ENCODE measurements at places on chromosomes 11 and 22.

GRCh38 chr11:36035454-36035853 is 91.6 kb downstream of the LDLRAD3 start:
- no peak for DNase-seq

GRCh38 chr11:116691771-116692177 is 81.0 kb downstream of the BUD13 start:
- no peak for DNase-seq

GRCh38 chr11:57313788-57314135 is 11.0 kb downstream of the TNKS1BP1 start:
- no peak for DNase-seq

GRCh38 chr11:76729214-76729613 is 53.9 kb upstream of the TSKU start:
- DNase-seq: no peak

GRCh38 chr11:91421641-91422040 is 803.0 kb upstream of the FAT3 start:
- DNase-seq: no peak

DNA sequence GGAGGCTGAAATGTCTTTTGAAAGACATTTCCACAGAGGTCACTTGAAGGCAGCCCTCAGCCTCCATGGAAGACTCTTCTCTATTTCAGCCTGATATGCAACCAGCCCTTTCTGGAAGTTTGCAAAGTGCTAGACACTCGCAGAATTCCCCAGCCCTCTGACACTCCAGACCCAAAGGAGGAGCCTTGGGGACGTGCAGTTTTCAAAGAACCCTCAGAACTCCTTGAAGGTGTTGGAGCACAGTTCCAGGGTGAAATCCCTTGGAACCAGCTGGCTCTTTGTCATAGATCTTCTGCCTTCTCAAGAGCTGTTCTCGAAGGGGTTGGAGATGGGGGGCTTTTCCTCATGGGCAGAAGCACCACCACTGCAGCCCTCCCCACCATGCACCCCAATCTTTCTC is 19.6 kb downstream of the SPATA19 start:
- DNase-seq: no peak

- DNase-seq: no peak
Observed at GRCh38 chr11:95991545-95991944, 67.6 kb upstream of the MTMR2 start.

DNA sequence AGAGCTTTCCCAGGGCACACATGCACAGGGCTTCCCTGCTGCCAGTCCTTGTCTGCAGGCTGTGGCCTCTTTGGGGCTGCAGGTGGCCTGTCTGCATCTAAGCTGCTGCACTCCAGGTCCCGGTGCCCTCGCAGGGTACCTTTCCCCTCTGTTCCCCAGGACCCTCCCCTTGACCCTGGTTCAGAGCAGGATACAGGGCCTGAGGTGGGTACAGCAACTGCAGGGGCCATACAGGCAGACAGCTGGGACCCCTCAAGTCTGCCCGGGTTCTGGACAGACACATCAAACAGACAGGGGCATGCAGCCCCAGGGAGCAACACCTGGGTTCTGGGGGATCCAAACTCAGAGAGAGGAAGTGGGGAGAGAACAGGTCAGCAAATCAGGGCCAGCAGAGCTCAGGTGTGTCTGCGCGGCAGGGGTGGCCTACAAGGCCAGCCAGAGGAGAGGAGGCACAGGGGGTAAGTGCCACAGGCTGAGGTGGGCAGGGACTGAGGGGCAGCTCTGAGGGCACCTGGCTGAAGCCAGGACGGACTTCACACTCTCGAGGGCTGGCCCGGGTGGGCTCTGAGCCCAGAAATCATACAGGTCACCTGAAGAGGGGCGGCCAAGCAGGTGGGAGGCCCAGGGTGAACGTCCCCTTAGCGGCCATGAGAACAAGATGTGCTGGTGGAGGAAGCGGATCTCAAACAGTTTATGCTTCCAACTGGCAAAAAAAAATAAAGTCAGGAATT is 29.9 kb upstream of the COMT start:
- DNase-seq: no peak
